A172 (cell line): ENCODE measurements at places on chromosomes 4 and X. TPM values are rescaled to one million over a fixed set of nuclear protein-coding genes. Genes with fewer than 3 reads are reported as not detected.
A peak's percentile ranks its signal among the peaks of the same experiment; 100 is the strongest.

The ANXA3 gene
- 135 and 189 TPM in 2 replicates for total RNA-seq

- DNase-seq = no peak
These were observed 247.5 kb downstream of the PDGFC start for GRCh38 chr4:156723951-156724668.

- DNase-seq = peak; percentile 43
These were observed 624.1 kb upstream of the GNPDA2 start for GRCh38 chr4:45350438-45350837.

DNA sequence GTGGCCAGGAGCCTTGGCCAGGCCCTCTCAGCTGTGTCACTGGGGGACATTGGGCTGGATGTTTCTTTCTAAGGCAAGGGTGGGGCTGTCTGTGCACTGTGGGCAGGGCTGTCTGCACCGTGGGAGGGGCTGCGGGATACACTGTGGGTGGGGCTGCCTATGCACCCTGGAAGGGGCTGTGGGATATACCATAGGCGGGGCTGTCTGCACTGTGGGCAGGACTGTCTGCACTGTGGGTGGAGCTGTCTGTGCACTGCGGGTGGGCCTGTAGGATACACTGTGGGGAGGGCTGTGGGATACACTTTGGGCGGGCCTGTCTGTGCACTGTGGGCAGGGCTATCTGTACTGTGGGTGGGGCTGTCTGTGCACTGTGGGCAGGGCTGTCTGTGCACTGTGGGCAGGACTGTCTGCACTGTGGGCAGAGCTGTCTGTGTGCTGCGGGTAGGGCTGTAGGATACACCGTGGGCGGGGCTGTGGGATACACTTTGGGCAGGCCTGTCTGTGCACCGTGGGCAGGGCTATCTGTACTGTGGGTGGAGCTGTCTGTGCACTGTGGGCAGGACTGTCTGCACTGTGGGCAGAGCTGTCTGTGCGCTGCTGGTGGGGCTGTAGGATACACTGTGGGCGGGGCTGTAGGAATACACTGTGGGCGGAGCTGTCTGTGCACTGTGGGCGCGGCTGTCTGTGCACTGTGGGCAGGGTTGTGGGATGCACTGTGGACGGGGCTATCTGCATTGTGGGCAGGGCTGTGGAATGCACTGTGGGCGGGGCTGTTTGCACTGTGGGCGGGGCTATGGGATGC lies 31.1 kb downstream of the ACOX3 start:
- peak; percentile 57 for DNase-seq
